NCI-H1105 (cell line): ENCODE measurements at places on chromosomes 1 and 21.

DNA sequence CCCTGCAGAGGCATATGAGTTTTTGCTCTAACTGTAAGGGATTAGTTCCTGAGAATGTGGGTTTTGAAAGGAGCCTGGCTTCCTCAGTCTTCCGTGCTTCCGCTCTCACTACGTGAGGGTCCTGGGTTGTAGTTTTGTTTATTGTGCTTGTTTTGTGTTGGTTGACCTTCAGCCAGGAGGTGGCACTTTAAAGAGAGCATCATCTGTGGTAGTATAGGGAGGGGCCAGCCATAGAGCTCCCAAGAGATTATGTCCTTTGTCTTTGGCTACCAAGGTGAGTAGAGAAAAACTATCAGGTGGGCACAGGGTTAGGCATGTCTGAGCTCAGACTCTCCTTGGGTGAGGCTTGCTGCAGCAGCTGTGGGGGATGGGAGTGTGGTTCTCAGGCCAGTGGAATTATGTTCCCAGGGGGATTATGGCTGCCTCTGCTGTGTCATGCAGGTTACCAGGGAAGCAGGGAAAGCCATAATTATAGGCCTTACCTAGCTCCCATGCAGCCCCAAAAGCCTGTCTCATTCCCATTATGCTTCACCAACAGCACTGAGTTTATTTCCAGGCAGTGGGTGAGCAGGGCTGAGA lies 23.5 kb downstream of the CYP4B1 start:
- peak; percentile 60 for DNase-seq

DNA sequence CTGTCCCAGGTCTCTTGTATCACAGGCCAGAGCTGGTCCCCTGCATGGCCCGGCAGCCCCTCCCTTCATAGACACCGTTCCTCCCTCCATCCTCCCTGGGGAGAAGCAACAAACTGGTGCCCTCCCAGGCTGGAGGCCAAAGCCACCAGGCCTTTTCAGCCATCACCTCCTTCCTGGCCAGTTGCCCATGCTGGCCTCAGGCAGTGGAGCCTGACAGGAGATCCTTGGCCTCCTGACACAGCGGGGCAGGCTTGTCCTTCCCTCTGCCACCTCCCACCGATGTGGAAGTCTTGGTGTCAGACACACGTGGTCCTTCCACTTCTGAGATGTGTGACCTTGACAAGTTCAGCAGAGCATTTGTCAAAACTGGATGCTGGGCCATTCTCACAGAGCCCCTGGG lies 206.0 kb downstream of the HIVEP3 start:
- no peak for DNase-seq

DNA sequence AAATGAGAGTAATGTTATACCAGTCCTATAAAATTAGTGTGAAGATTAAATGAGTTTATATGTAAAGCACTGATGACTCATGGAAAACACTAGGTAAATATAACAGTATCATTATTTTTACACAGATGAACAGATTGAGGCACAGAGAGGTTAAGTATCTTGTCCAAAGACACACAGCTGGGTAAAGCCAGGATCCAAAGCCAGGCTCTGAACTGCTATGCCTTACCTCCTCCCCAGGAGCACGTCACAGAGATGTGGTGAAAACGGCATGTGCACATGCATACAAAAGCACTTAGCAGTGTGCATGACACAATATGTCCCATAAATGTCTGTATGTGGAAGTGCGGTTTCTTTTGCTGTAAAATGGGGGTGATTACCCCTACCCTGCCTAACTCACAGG lies 56.9 kb downstream of the MAN1C1 start:
- DNase-seq, result no peak

DNA sequence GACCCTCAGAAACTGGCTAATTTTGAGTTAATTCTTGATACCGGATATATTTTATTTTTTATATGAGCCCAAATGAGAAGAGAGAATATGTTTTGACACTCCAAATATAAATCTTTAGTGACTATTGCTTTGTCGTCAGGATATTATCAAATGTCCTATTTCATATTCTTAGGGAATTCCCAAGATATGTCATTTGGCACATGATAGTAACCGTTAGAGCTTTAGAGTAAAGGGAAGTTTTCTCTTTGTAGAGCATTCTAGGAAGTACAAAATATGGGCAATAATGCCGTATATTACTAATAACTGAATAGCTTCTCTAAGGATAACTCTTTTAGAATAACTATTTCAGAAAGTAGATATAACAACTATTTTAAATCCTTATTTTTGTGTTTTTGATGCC lies 8.3 kb upstream of the AMY2B start:
- DNase-seq, result no peak

DNA sequence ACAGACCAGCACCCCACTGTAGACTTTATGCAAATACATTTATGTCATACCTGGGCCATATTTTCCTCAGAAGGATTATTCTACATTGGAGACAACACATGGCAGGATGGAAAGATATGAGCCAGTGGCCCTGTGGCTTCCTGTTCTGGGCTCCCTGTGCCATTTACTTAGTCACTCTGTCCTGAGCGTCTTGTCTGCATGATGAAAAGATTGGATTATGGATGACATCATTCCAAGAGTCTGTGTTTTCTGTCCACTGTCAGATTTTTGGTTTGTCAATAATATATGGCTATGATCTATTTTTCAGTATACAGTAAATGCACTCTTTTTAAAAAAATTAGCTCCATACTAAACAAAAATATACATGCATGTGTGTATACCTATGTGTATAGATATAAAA lies 30.8 kb downstream of the IGSF5 start:
- no peak for DNase-seq

DNA sequence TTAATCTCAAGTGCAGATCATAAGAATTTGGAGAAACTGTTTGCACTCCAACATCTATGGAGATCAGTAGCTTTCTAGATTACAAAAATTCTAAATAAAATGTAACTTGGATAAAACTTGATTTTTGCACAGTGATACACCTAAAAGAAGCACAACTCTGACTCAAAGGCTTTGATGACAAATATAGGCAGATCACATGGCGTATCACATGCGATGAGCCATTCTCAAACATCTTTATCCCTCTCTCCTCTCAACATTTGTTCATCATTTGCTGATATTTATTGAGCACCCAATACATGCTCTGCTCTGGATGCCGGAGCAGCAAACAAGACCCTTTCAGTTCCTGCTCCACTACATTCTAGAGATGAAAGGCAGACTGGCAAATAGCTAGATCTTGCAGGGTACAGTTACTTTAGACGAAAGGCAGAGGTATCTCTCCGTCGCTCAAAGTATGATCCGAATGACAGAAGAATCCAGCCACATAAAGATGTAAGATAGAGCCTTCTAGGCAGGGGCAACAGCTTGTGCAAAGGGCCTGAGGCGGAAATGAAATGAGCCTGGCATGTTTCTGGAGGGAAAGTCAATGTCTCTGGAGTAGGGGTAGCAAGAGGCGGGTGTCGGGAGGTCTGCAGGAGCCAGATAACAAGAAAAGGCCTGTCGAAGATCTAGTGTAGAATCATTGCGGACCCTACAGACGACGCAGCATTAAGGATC lies 145.8 kb upstream of the ERRFI1 start:
- DNase-seq, result no peak

- DNase-seq, result no peak
Measured at GRCh38 chr21:43936247-43936967, 71.4 kb downstream of the AGPAT3 start.

- DNase-seq, result no peak
Measured at GRCh38 chr1:208551633-208552320, 307.6 kb upstream of the PLXNA2 start.
